ENCODE measurements at places on chromosomes 4 and X.

GRCh38 chr4:115234405-115235093 is 121.1 kb upstream of the NDST4 start:
- DNase-seq = no peak

DNA sequence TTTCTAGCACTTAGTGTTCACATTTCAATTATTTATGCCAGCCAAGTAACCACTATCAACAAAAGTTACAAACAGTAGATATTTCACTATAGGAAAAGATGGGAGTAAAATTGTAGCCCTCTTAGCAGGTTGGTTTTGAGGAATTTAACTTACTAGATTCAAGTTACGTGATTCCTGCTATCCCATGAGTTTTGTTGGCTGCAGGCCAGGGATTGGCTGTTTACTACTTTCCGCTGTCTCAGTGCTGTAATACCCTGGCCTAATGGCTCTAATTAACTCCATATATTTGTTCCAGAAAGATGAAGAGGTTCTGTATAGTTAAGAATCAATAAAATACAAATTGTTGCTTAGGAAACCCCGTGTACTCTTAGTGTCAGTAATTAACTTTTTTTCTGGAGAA is 55.5 kb upstream of the MAGED1 start:
- DNase-seq = no peak

GRCh38 chr4:6372649-6373525 is 99.5 kb downstream of the PPP2R2C start:
- DNase-seq = no peak

- DNase-seq = no peak
Measured at GRCh38 chr4:126591583-126591982, 1041.2 kb upstream of the INTU start.

- DNase-seq = no peak
Measured at GRCh38 chr4:125642645-125643044, 327.9 kb downstream of the FAT4 start.

DNA sequence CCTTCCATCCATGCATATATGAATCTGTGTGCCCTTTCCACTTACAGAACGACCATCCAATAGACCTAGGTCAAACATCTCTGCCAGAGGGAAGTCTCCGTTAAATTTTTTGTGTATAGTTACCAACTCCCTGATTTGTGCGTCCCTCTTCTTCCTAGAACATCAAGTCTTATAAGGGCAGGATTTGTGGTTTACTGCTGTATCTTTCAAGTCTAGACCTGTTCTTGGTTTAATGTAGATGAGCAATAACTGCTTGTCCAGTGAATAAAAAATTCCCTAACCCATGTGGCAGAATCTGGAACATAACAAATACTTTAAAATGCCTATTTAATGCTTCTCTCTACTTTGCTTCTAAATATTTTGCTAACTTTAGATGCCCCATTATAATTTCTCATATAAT is 988.8 kb downstream of the RAPGEF2 start:
- no peak for DNase-seq

GRCh38 chr4:15794905-15795304 is 16.8 kb downstream of the CD38 start:
- DNase-seq = no peak

GRCh38 chrX:27242581-27242980 is 220.6 kb downstream of the PPP4R3C start:
- no peak for DNase-seq

DNA sequence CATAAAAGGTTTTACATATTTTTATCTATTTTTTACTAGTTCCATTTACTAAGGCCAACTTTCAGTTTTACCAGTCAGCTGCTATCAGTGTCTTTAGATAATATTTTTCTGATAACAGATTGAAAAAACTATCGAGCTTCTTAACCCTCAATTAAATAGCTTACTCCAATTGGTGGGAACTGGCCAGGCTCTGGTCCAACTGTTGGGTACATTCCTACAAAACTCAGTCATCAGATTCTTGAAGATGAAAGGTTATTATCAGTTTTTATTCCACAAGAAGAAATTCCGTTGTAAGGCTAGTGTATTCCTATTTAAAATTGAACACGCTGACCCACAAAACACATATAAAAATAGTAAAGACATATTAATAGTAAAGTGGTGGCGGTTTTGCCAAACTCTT is 346.2 kb downstream of the MAPK10 start:
- DNase-seq = no peak

GRCh38 chrX:132843363-132843762 is 115.1 kb downstream of the HS6ST2 start:
- no peak for DNase-seq

GRCh38 chr4:34198966-34199365 is 2045.3 kb downstream of the ARAP2 start:
- DNase-seq = no peak

GRCh38 chr4:6110681-6111353 is 89.5 kb downstream of the JAKMIP1 start:
- DNase-seq = no peak

GRCh38 chrX:154720067-154720466 is 30.8 kb downstream of the GAB3 start:
- DNase-seq = no peak

DNA sequence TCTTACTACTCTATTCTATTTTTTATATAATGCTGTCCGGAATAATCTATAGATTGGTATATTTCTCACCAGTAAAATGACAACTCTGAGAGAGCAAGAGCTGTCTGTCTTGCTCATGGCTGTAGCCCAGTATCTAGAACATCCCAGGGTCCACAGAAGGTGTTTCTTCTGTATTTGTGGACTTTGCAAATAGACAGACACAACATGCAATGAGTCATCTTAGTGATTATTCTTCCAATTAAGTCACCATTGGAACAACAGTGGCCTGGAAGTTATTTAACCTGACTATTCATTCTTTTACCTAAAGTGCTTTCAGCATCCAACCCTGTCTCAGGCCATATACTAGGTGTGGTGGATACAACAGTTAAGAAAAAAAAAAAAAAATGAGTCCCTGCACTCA is 179.5 kb downstream of the PPARGC1A start:
- DNase-seq = no peak

DNA sequence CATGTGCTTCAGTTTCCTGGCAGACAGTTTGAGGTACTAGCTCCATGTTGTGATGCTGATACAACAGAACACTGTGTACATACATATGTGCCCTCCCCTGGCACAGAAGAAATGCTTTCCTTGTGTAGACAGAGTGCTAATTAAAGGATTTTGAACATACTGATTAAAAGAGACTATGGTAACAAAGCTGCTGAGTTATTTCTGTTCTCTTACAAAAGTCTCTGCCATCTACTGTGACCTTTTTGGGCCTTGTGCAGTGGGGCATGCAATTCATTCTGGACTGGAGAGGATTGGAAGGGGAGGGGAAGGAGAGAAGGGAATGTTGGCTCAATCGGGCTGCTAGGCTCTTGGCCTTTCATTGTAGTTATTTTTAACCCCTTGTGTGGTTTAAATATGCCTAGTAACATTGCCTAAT is 6.0 kb downstream of the PDLIM5 start:
- DNase-seq = no peak

DNA sequence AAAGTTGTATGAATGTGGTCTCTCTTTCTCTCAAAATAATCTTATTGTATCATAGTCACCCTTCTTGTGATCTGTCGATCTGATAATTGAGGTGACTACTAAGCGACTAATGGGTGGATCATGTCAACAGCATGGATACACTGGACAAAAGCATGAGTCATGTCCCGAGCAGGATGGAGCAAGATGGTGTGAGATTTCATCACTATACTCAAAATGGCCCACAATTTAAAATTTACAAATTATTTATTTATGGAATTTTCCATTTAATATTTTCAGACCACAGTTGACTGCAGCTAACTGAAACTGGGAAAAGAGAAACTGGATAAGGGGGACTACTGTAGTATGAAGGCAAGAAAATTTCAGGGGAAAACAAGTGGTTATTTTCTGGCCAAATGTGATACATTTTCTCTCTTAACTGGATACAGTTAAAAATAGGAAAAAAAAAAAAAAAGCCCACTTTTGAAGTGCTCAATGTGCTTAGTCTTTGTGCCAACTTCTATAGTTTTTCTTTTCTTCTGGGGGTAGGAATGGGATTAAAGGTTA is 25.3 kb downstream of the FAM241A start:
- no peak for DNase-seq

- no peak for DNase-seq
Measured at GRCh38 chrX:150676221-150676620, 17.0 kb upstream of the MTMR1 start.

DNA sequence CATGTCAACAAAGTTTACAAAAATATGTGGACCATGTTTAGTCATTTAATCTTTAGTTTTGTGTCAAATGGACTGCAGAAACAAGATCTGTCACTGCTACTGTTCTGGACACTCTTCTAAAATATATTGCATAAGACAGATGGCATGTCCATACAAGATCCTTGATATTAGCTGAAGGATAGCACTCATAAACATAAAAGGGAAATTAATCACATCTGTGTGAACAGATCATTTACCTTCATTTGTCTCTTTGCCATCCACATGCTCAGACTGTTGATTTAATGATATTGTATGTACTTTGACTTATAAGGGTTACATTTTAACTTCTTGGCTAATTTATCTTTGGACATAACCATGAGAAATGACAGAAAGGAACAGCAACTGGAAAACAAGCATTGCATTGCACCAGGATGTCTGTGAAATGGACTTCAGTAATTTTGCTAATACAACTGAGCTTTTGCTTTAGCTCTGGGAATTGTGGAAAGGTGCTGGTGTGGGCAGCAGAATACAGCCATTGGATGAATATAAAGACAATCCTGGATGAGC is at the start of gene UGT2B7:
Gene UGT2B7 (plus strand): TSS at position 364 of the 546 bp plus-strand sequence. CDS start 47 bp downstream, at position 411.
- DNase-seq = no peak

All from activated gamma-delta T cell (primary cell).